Activated T-cell treated with anti-CD3 and anti-CD28 coated beads, Interleukin-2, amount 50 U/mL, for 48 hours (primary cell): ENCODE measurements at places on chromosomes 7 and 10.

- DNase-seq: no peak
Observed at GRCh38 chr10:76192694-76193320, 761.4 kb downstream of the LRMDA start.

GRCh38 chr7:95586951-95587301, 9.4 kb downstream of the PDK4 start:
- DNase-seq: no peak

- no peak for DNase-seq
Observed at GRCh38 chr10:132576671-132577349, 39.2 kb downstream of the INPP5A start.

DNA sequence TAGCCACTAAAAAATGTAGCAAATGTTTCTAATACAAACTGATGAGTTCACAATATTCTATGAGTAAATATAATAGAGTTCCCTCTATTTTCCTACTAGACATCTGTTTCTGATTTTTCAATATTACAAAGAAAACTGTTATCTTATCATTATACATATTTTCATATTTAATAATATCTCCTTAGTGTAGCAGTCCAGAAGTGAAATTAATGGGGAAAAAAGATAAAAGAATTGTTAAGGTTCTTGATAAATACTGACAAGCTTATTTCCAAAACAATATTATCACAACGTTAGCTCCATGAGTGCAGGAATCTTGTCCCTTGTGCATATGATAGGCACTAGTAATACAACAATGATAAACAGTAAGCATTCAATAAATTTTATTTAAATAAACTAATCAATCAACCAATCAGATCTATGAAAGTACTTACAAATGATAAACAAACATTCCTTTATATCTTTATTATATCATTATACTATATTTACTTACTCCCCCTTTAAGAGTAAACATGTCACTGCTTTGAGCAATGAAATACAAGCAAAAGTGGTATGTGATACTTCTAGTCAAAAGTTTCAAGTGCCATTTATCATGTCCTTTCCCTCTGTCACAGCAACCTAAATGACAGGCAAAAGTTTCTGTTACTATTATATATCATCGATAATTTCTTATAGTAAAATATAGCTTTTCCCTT, 103.1 kb downstream of the IMMP2L start:
- no peak for DNase-seq

- DNase-seq: no peak
Observed at GRCh38 chr7:155215576-155216325, 81.9 kb upstream of the INSIG1 start.
